NCI-H1417 treated with DMSO at 0.1 percent for 48 hours (cell line): ENCODE measurements at places on chromosomes 7 and 10.

DNA sequence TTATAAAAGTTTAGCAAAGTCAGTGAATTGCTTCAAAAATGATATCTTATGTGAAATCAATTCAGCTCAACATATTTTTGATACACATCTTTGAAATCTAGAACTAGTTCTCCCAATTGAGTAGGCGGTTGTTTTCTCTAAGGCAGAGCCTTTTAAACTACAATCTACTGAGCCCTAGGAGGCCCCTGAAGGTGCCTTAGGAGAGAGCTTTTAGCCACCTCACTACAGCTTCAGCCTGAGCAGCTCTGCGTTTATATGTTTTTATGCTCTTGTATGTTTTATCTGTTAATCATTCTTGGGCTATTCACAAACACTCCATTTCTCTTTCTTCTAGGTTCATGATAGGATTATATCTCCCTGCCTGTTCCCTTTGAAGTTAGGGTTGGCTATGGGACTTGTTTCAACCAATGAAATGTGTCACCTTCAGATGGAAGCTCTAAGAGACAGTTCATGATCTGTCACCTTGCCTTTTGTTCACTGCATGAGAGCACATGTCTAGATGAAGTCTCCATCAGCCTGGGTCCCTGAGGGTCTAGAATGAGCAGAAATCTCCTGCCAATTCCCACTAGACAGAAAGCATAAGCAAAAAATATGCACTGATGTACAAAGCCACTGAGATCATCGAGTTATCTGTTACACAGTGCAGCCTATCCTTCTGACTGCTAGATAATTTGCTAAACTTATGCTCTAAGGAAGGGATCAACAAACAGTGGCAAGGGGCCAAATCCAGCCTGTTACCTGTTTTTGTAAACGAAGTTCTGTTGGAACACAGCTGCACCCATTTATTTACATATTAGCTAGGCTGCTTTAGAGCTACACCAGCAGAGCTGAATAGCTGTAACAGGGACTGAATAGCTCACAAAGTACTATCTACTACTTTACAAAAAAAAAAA, 128.5 kb upstream of the CDK1 start:
- no peak for DNase-seq

DNA sequence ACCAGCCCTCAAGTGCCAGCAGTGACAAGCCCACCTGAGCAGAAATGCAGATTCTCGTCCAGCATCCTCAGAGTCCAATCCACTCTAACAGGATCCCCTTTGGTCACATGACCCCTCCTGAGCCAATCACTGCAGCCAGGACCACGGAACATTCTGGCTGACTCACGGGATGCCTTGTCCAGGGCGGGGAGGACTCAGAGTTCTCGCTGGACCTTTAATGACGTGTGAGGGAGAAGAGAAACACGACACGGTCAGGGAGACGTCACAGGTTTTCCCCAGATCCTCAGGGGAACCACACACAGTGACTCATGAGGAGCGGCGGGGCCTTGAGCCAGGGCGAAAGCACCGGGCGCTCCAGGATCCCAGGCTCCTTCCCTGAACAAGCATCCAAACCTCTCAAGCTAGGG, 155.7 kb downstream of the PTPRN2 start:
- no peak for DNase-seq

GRCh38 chr10:75955973-75956502, 524.6 kb downstream of the LRMDA start:
- DNase-seq = no peak

GRCh38 chr7:106717254-106717954, 56.4 kb upstream of the CCDC71L start:
- DNase-seq = no peak

- no peak for DNase-seq
These were observed 14.6 kb downstream of the LRRC17 start for GRCh38 chr7:102927312-102927933.

DNA sequence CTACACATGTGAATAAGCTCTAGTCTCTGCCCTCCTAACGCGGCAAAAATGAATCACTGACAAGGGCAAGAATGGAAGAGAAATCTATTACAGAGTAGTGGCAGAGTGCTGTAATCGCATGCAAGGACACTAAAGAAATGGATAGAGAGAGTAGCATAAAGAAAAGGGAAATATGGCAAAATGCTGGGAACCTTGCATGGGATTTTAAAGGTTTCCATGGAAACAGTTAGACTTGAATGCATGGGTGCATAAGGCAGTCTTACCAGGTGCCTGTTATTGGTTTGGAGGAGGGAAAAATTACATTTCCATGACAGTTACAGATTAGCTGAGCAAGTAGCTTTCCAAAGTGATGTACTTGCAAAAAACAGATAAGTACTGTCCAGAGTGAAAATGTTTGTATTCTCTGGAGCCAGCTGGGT, 233.4 kb downstream of the PTN start:
- no peak for DNase-seq

DNA sequence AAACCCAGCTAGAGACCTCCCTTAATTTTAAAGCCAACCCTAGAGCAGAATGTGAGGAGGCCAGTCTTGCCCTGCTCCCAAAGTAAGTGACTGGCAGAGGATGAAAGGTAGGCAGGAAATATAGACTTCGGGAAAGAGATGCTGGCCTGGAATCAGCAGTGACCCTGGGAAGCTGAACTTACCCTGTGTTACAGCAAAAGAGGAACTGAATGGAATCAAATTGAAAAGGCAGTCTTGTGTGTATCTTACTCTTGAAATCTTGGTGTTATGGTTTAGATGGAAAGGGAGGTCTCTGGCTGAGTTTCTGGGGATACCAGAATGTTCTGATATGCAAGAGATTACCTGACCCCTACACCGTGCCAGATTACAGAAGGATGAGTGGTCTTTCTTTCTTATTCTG, 7.9 kb upstream of the CFAP43 start:
- DNase-seq = no peak

GRCh38 chr7:2970861-2971260, 72.8 kb downstream of the CARD11 start:
- no peak for DNase-seq

DNA sequence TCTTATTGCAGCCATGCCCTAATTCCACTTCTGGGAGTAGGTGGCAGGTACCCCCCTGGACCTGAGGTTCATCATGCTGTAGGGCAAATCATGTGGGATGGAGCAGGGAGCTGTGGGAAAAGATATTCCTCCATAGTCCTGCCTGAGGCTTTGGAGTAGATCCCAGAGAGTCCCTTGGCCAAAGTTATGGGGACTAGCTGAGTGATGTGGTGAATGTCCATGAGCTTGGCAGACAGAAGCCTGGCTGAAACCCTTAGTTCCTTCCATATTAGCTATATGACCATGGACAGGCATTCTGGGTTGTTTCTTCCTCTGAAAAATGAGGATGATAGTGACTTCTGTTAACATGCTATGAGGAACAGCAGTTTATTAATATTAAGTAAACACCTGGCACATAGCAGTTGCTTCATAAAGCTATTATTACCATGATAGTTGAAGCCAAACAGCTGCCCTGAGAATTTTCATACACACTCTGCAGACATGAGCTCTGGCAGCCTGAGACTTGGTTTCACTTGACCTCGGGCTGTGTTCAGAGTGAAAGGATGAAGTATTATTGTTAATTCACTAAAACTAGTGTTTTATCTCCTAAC, 15.0 kb upstream of the IMPDH1 start:
- DNase-seq = no peak

- no peak for DNase-seq
These were observed 78.9 kb downstream of the CHRM2 start for GRCh38 chr7:136947347-136947746.

- no peak for DNase-seq
These were observed 8.4 kb upstream of the LGI1 start for GRCh38 chr10:93749218-93749799.

DNA sequence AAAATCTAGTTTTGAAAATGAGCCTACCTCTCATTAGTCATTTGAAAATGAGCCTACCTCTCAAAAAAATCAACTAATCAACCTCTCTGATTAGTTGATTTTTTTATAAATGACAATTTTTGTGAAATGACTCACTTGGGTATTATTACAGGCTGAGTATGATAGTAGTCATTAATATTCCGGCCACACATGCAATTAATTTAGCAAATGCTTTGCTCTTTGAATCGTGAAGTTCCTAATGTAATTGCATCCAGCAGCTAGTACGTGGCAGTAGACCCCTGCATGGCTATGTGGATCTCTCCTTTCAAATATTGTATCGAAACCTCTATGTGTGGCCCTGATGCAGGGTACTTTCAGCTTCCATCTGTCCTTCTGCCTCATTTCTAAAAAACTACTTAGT, 245.9 kb upstream of the PHYHIPL start:
- DNase-seq = no peak

- DNase-seq = no peak
These were observed 69.6 kb downstream of the ASB13 start for GRCh38 chr10:5596611-5597341.

DNA sequence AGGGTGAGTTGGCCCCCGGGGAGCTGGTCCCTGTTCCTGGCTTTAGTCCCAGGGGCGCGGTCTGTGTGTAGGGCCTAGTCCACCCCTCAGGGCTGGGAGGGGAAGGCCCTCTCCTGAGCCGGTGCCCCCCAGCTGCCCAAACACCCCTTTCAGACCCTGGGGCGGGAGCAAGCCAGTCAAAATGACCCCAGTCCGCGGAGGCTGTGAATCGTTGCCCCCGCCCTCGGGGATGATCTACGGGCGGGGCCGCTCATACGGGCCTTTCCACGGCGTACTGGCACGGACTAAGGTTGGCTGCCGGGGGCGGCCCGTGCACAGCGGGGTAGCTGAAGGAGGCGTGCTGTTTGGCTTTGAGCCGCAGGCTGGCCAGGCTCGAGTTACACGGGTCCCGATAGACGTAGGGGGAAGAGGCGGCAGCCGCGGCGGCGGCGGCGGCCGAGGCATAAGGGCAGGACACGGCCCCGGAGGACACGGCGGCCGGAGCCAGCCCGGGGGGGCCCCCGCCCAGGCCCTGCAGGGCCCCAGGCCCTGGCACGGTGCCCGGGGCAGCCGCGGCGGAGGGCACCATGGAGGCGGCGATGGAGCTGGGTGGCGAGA, 4.3 kb downstream of the ELOVL3 start:
- no peak for DNase-seq

GRCh38 chr10:132332433-132332754, 401 bp downstream of the LRRC27 start:
- no peak for DNase-seq

DNA sequence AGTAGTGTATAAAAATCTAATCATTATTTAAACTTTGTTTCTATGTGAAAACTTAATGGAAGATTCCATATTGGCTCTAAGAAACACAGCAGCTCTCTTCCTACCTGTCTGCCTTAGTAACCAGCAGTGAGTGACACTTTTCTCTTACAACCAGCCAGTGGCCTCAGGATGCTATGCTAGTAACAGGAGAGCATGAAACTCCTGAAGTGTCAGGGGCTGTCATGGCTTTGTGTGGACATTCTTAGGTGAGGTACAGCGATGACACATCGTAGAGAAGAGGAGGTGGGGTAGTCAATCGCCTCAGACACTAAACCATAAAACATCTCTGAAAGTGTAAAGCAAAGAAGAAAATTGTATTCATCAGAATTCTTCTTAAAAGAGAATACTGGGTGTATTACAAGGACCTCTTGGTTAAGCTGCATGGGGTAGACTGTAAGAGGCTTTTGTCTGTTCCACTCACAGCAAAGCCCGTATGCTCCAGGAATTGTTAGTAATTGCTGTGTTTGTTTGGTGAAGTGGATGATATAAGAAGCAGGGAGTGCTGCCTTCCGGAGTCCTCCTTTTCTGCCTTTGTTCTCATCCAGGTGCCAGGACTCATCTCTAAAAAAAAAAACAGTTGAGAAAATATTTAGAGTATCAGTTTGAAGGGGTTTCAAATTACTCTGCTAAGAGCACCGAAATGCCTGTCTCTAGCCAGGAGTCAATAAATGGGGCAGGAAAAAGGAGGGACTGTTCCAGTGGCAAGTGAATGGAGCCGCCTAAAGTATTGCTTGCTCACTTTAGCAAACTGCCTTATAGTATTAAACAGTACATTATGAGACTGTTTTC, 518.8 kb downstream of the CNTNAP2 start:
- peak; percentile 97 for DNase-seq

- DNase-seq = no peak
These were observed 39.2 kb upstream of the CARD11 start for GRCh38 chr7:3082831-3083230.

- no peak for DNase-seq
These were observed 8.8 kb downstream of the TNS3 start for GRCh38 chr7:47572939-47573757.

DNA sequence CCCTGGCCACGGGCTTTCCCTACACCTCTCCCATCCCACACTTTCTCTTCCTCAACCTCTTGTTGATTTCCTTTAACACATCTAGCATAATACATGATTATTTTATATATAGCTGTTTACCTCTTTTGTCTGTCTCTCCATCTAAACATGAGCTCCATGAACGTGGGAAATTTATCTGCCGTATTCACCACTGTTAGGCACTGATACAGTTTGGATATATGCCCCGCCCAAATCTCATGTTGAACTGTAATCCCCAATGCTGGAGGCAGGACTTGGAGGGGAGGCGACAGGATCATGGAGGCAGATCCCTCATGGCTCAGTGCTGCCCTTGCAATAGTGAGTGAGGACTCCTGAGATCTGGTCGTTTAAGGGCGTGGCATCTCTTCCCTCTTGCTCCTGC, 5.7 kb downstream of the CYTH3 start:
- no peak for DNase-seq

GRCh38 chr7:141369422-141369821, 181.8 kb upstream of the AGK start:
- DNase-seq = no peak

DNA sequence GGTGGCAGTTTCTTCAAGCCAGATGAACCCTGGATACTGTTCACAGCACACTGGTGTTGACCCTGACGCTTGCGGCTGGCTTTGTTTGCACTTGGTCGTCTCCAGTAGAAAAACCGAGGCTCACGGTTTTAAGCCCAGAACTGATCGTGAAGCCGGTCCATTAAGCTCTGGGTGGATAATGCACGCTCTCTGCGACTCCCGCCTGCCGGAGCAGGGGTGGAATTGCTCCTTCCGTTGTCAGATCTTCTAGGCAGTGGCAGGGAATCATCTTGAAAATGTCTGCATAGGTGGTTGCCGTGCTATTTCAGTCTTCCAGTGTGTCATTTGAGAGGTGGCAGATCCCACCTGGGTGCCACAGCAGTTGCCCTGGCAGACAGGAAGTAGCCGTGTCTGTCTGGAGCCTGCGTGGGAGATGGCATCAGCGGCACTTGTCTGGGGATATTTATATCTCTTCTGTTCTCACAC, 35.9 kb upstream of the AP5Z1 start:
- DNase-seq = peak; percentile 58

DNA sequence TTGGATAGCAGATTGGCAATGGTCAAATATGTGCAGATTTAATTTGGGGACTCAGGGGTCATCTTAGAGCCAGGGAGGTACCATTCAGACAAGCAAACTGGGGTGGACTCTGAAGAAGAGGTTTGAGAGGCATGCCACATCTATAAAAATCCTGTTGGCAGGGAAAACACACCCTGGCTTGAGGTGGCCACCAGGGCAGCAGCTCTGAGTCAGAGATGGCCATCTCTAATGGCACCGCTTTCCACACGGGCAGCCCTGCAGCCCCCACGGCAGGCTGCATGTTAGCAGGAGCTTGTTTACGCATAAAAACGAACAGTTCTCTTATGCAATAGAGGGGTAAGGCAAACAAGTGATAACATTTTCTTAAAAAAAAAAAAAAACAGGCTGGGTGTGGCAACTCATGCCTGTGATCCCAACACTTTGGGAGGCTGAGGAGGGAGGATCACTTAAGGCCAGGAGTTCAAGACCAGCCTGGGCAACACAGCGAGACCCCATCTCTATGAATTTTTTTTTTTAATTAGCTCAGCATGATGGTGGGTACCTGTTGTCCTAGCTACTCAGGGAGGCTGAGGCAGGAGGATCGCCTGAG, 14.9 kb downstream of the DLG5 start:
- DNase-seq = no peak

- no peak for DNase-seq
These were observed 176.2 kb downstream of the GNAT3 start for GRCh38 chr7:80335511-80336231.

- DNase-seq = no peak
These were observed 294.8 kb downstream of the DOCK4 start for GRCh38 chr7:111911166-111911961.
